ENCODE measurements at places on chromosomes 6 and 20.

- no peak for DNase-seq
These were observed 23.1 kb upstream of the HMGN3 start for GRCh38 chr6:79257381-79258205.

GRCh38 chr20:45994761-45995493 lies 13.8 kb upstream of the MMP9 start:
- DNase-seq = no peak

DNA sequence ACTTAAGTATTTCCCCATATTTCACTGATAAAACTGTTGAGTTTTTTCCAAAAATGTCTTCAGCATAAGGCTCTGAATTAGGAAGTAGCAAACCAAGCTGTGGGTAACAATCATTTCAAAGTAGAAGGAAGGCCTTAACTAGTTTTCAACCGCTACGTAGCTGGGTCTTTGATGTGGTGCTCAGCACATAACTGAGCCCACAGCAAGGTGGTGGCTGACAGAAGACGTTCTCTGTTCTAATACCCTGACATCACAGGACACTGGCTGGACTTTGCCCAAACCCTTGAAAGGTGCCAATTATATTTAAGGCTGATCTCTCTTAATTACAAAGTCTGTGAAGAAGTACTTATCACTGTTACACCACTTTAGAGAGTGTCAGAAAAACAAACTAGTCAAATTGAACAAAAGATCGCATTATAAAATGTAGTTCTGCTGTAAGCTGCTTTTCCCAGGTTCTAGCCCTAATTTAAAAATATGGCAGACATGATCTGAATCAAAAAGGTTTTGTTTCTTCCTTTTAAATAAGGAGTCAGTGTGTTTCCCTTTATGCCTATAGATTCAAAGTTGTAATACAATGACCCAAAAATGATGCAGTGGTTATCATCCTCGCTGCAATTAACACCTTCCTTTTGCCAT lies 26.7 kb downstream of the MAN1A1 start:
- no peak for DNase-seq

DNA sequence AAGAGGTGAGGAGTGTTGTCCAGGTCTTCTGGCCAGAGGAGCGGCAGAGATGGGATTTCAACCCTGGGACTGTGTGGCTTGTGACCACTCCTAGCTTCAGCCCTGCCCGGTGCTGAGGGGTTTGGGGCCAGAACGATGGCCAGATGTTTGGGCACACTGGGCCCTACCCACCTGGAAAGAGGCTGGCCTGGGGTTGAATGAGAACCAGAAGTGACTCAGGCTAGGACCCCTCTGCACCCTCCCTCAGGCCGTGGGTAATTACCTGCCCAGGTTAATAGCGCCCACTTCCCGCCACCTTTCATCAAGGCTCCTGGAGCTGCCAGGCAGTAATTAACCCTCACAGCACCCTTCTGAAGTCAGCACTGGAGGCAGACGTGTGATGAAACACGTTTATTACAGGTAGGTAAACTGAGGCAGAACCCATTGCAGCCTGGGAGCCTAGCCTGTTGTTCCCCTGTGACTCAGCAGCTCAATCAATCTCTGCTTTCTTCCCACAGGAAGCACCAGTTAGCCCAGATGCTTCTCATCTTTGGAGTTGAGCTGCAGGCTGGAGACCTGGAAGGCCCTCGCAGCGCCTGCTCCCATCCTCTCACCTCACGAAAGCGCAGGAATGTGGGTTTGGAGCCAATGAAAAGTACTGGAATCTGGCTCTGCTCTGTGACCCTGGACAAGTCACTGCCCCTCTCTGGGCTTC lies 120.8 kb downstream of the CEBPB start:
- no peak for DNase-seq

DNA sequence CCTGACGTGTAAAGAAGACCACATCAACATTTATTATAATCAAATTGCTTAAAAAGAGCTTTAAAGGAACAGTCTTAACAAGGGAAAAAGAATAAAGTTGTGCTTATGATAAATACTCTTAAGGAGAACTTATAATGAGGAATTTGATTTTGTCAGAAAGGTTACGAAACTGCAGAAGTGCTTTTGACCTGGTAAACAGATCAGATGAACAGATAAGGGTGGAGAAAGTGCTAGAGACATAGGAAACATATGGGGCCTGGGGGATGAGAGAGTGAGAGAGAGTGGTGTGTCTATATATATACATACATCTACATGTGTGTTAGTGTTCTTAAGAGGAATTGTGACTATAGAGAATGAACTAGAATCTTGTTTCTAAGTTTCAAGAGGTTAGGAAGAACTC lies 186.2 kb upstream of the GJE1 start:
- no peak for DNase-seq

GRCh38 chr6:160015778-160016684 lies 47.1 kb downstream of the IGF2R start:
- DNase-seq = no peak

DNA sequence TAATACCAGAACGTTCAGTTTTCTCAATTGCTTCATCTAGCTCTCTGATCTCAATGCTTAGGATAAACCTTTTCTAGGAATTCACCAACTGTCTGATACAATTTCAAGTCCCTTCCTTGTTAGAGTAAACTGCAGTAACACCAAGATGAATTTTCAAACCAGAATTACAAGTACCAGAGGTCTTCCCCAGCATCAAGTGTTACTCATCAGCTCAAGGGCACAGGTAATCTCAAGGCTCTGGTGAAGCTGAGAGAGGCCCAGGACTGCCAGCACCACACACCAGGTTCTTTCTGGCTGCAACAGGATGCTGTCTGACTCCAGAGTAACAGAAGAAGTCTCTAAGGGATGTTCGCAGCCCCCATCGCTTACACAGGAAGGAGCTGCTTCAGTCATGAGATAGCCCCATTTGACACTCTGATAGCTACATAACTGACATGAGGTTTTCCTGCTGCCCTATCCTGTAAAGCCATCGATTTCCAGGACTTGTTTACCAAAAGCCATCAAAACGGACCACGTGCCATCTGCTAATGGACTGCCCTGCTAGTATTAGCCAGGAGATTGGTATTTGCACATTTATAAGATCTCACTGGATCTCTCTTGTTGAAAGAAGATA lies 549.4 kb downstream of the UTRN start:
- DNase-seq = no peak

DNA sequence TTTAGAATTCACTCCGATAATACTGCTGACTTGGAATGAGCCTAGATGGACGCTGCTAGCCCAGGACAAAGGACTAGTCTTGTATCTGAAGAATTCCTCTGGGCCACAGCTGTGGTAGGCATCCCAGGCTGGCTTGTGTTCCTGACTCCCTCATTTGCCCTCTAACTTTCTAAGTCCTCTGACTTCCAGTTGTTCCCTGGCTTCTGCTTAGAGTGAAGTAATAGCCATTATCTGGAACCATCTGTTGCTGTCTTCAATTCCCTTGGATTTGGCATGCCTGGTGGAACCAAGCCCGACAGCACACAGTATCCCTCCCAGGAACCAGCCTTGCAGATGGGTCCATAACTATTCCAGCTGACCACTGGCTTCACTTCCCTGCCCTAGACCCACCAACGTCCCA lies 376.0 kb downstream of the SYNE1 start:
- no peak for DNase-seq

DNA sequence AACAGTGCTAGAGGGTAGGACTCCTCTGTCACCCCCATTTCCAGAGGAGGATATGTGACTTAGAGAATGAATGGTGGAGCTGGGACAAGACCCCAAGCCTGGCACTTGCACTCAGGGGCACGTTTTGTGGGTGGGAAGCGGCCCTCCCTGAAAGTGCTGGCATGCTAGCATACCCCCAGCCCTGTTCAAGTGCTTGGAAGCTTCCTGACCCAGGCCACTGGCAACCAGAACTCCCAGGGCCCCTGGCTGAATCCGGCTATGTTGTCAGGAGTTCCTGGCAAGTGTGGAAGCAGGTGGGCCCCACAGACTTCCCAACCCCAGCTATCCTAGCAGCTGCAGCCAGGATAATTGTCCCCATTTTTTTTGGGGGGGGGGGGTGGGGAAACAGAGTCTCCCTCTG lies 35.6 kb upstream of the TGM2 start:
- DNase-seq = no peak

DNA sequence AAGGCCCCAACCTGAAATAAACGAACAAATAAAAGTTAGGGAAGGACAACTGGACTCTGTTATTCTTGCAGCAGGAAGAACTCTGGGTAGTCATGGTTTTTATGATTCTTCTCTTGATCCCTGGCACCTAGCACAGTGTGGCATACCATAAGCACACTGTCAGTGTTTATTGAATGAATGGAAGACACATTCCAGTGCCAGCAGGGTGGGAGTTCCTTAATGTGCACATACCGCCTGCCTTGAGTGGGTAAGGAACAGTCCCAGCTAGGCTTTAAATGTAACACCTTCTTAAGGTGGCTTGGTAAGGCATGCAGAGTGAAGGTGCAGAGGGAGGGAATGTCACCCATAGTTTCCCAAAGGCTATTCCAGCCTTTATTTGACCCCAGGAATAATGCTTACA lies 162.9 kb upstream of the CEP162 start:
- DNase-seq = no peak

DNA sequence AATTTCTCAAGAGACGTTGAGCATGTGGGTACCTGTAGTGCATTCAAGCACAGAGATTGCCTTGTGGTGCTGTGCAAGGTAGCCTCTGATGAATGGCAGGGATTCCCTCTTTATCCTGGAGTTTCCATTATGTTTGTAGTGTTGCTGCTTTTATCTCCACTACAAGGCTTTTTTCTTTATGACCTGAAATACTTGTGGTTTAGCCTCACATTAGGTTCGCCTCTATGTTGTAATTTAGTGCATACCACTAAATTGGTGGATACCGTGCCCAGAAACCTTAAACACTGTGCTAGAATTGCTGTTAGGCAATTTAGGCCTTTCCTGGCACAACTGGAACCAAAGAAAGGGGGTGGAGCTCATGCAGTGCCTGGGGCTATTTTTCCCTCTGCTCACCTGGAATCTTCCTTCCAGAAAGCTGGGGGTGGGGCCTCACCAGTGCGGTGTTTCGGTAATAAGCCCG lies 76.8 kb downstream of the NCOA7 start:
- no peak for DNase-seq

GRCh38 chr6:76803038-76803580 lies 660.2 kb downstream of the HTR1B start:
- DNase-seq = no peak

DNA sequence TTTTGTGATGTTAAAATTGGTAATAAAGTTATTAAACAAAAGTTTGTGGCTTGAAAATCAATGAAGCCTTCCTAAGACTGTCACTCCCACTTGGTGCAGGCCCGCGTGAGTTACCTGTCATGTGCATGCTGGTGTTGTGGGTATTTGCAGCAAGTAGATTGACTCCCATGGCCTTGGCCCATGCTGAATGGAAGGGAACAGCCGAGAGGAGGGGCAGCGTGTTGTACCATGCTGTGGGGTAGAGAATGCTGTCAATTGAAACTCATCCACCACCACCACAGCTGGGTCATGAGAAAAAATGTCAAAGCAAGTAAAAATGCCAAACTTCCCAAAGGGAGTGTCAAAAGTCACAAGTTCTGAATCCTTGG lies 12.7 kb upstream of the VNN1 start:
- DNase-seq = no peak

DNA sequence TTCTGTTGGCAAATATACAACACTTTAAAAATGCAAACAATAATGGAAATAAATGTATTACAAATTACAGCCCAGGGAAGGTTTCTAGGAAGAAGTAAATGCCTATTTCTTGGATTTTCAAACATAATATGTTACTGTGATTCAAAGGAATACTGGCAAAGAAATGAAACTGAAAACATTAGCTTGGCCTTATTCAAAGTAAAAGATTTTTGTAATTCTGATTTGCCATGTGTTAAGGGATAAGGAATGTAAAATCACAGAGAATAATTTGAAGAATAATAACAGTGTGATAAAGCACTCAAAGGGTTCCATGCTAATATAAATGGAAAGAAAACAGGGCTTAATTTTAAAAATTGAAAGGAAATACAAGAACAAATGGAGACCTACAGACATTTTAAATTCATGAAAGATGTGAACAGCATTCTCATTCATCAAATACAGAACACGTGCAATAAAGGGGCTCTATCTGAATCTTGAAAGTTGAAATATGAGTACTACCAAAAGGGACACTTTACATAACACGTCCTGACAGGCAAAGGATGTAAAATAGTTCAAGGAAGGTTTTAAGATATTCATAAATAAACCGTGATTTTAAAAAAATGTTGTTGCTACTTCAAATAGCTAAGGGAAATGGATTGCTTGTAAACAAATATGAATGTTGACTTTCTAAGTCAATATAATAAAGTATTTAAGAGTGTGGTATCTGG lies 138.1 kb downstream of the RFPL4B start:
- no peak for DNase-seq

GRCh38 chr20:37804584-37805566 lies 98.1 kb upstream of the VSTM2L start:
- DNase-seq = no peak

- DNase-seq = no peak
These were observed 189.5 kb upstream of the FLRT3 start for GRCh38 chr20:14526891-14527290.

- no peak for DNase-seq
These were observed 549.6 kb upstream of the CITED2 start for GRCh38 chr6:139923964-139924475.

DNA sequence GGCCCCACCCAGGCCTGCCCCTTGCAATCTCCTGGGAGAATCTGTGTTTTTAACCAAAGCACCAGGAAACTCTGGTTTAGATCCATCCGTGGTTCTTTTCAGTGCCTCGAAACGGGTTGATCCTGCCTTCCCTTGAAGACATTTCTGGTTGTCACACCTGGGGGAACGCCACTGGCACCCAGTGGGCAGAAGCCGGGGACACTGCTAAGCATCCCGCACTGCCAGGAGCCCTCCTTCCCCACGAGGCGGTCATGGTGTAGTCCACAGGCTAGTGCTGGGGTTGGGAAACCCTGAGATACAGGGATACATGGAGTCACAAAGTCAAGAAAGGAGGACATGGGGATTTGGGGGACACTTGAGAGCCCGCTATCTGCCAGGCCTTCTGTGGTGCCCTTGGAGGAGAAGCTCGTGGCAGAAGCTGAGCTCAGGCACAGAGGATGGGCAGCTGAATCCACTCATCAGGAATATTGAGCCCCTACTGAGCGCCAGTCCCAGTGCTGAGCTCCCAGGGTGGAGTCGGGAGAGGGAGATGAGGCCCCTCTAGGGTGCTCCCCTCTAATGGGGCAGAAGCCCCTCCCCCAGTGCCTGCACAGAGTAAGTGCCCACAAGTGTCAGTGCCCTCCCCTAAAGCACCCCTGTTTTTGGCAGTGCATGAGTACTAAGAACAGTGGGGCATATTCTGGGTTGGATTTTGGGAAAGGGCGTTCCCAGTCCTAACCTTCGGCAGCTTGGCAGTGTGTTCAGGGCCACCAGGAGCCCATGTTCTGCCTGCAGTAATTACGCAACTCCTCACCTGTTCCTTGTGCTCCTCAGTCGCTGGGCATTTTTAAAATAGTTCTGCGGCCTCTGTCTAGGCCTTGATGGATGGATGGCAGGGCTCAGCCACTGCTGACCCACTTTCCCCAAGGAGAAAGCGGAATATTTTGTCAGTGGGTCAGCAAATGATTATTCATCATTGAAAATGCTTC lies 25.6 kb upstream of the PHACTR3 start:
- DNase-seq = no peak
